Ovary (tissue), 10 donors: ENCODE measurements at places on chromosomes 7 and 10. TPM values are rescaled to one million over a fixed set of nuclear protein-coding genes. Genes with fewer than 3 reads are reported as not detected.

Gene PLEKHS1
- 0.01 TPM for polyA plus RNA-seq

Gene AGAP4
- 10.1 TPM for polyA plus RNA-seq

Gene METTL27
- polyA plus RNA-seq: not detected

Gene FAM24B
- polyA plus RNA-seq: 2.8 TPM

Gene GBX1
- polyA plus RNA-seq: not detected

Gene SSC4D
- polyA plus RNA-seq: 1.3 TPM
